ENCODE measurements at places on chromosomes 12 and 14.
A peak's percentile ranks its signal among the peaks of the same experiment; 100 is the strongest.

DNA sequence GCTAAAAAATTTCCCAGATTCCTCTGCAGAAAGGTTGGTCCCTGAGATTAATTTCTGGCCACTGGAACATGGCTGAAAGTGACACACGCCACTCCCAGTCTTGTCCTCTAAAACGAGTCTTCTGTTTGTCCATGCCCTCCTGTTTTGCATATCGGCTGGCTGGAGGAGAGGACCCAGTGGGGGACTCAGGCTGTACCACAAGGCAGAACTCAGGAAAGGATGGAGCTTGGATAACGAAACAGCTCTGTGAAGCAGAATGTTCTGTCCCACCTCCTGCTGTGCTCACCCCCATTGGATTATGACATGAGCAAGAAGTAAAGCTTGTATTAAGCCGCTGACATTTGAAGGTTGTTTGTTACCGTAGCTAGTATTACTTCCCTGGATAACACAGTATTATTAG, 856.2 kb downstream of the BCL11B start:
- DNase-seq, result no peak

DNA sequence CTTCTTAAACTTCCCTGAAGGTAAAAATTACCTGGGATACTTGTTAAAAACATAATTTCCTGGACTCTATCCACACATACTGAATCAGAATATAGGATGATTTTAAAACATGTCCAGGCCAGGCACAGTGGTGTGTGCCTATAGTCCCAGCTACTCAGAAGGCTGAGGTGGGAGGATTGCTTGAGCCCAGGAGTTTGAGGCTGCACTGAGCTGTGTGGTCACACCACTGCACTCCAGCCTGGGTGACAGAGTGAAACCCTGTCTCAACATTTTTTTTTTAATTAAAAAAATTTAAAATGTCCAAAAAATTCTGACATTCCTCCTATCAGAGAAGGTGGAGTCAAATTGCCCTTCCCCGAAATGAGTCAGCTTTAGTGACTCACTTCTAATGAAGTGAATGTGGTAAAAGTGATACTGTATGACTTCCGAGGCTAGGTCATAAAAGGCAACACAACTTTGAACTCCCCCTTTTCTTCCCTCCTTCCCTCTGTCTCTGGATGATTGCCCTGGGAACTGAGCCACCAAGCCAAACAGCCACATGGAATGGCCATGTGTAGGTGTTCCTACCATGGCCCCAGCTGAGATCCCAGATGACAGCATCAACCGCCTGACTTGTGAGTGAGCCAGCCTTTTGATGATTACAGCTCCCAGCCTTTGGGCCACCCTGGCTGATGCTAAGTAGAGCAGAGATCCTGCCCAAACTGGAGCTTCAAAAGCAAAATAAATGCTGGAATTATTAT, 36.3 kb downstream of the LIMA1 start:
- no peak for DNase-seq

DNA sequence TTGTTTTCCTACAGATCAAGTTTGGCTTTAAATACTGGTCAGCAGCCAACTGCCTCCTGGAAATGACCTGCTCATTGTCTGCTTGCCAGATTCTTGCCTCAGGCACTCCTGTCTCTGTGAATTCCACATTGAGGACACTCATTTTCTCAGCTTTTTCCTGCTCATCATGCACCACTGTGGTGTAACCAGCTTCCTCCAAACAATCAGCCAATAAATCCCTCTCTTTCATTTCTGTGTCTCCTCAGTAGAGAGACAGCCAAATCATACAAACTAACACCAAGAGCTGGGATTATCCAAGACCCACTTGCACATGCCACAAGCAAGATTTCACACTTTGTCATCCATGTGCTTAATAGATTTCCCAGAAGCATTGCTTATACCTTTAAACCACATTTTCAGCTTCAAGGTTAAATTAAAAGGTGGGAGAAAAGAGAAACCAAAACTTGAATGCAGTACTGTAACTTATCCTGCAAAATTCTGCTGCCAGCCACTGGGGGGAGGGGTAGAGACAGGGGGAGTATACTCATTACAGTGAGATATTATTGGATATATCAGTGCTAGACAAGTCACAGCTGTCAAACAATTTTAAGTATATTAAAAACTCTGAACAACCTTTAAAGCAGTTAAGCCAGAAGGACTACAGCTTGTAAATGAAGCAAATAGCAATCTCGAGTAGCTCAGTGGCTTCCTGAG, 105.0 kb downstream of the PPP2R5E start:
- DNase-seq, result peak; percentile 60

DNA sequence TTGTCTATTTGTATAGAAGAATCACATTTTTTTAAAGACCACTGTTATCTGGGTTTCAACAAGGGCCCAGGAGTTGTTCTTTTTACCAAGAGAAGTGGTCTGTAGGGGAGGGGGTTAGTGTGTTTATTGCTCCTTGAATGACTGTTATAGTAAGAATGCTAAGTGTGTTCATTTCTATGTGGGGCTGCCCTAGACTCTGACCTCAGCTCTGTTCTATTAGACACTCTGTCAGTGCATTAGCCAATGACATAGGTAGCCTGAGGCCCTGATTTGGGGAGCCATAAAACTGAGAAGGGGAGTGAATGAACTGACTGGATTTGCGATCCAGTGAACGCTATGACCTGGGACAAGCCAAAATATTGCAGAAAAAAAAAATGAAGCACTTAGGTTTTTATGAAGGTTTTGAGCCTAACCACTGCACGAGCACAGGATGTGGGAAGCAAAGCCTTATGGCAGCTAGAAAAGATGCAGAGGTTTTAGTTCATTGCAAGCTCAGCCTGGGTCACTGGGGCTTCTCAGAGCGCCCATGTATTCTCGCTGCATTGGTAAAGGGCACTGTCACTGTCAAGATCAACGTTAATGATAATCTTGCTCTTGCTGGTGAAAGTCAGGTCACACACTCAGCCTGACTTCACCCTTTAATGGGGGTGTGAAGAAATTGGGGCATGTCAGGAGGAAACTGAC, 63.8 kb downstream of the PRKCH start:
- DNase-seq, result no peak

GRCh38 chr14:33796356-33796755, 154.5 kb downstream of the EGLN3 start:
- DNase-seq, result no peak

- DNase-seq, result no peak
Observed at GRCh38 chr12:109359131-109359690, 11.5 kb downstream of the MYO1H start.

GRCh38 chr12:46386877-46387629, 14.5 kb upstream of the SLC38A2 start:
- DNase-seq, result no peak

DNA sequence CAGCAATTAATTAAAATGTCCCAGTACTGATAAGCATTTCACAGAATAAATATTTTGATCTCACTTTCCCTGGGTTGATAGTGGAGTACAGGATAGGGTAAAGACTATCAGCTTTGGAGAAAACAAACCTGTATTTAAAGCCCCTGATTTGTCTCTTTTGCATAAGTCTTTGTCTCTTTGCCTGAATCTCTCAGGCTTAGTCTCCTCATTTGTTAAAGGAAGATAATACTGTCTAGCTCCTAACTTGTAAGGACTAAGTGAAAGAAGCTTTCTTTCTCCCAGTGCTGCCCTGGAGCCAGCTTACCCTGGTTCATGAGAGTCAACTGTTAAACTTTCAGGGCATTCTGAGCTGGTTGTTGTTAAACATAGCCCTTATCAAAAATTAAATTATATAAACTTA, 5.5 kb upstream of the NR1H4 start:
- DNase-seq, result no peak

- DNase-seq, result no peak
Observed at GRCh38 chr14:72947366-72948160, 21.3 kb downstream of the DCAF4 start.

- DNase-seq, result no peak
Observed at GRCh38 chr14:102320033-102320660, 601 bp downstream of the ZNF839 start.

DNA sequence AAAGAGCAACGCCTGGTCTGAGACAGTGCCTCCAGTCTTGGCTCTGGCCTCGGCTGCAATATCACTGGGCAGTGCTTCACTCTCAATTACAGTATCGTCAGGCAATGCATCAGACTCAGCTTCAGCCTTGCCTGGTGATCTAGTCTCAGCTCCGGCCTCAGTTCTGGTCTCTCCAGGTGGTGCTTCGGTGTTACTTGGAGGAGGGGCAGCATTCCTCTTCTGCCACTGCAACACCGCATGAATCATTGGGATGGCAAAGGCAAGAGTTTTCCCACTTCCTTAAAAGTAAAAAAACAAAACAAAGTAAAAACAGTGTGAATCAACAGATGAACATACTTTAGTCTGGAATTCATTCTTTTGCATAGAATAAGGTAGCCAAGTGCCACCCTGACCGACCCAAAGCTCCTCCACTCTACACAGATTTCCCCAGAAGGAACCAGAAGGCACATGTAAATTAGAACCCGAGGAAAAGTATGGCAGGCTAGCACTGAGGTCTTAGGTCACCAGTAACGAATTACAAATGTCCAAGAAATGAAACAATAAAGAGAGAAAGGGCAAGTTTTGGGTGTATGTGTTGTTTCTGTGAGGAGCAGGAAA, 18.6 kb downstream of the DDX24 start:
- no peak for DNase-seq

DNA sequence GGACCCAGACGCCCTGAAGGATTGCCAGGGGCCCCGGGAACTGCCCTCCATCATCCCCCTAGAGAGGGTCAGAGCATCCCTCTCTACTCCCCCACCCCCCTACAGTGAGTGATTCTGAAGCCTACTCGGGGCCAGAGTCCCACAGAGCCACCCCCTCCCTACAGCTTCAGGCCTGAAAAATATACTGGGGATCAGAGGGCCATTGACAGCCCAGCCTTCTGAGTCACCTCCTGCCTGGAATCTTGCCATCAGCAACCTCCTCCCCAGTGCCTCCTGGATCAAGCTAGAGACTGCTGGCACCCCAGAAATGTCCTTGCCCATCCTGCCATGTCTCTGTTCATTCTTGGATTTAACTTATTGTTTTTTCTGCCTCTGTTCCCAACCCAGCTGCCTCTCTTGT, 21.7 kb upstream of the MIA2 start:
- DNase-seq, result no peak

DNA sequence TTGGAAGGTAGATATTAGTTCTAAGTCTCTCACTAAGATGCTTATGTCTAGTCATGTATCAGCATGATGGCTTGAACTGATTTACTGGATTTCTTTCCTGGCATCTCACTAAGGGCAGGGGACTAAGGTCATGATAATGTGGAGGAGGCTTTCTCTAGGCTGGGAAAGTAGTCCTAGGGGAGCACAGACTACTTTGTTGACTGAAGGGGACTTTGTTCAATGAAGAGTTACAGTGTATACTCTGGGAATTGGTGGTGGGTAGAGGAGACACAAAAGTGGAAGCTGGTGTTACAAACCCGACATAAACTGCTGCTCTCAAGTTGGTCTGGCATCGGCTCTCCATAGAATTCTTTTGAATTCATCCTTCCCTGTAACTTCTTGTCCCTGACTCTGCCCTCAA, 75.2 kb downstream of the SAMD4A start:
- no peak for DNase-seq

- no peak for DNase-seq
Observed at GRCh38 chr14:65032319-65032718, 45.6 kb downstream of the FNTB start.

GRCh38 chr14:50619569-50620141, 48.5 kb downstream of the SAV1 start:
- DNase-seq, result no peak

- DNase-seq, result no peak
Observed at GRCh38 chr12:108799401-108800243, 57.8 kb downstream of the SSH1 start.

DNA sequence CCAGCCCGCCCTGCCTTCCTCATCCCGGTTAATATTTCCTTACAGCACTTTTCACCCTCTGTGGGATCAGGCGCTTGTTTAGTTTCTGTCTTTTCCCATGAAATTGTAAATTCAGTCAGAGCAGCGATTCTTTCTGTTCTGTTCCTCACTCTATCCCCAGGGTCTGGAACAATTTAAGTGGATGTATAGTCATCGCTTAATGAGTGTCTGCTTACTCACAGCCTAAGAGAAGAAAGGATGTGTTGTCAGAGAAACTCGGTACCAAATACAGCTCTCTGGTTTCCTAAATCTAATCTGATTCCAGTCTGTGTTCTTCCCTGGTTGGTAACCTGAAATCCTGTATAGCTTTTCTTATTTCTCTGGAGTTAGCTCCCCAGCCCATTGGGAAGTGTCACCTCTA, 44.9 kb downstream of the FOS start:
- DNase-seq, result no peak

GRCh38 chr12:67274186-67274585, 5.0 kb downstream of the CAND1 start:
- DNase-seq, result no peak

GRCh38 chr12:58592475-58593207, 327.7 kb downstream of the LRIG3 start:
- no peak for DNase-seq

DNA sequence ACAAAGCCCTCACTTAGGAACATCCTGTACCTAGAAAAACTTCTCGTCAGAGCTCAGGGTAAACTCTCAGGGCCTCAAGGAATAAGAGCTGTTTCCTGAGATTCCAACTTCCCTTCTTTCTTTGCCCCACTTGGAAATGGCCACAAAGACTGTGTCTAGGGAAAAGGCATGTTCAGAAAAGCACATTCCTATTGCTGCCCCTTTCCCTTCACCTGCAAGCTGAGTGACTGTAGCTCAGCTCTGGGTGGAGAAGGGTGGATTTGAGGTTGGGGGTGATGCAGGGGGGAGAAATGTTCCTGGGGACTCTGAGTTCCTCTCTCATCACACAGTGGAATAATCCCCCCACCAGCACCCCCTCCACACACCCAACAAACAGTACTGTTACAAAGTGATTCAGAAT, 6.8 kb downstream of the ENDOU start:
- no peak for DNase-seq

DNA sequence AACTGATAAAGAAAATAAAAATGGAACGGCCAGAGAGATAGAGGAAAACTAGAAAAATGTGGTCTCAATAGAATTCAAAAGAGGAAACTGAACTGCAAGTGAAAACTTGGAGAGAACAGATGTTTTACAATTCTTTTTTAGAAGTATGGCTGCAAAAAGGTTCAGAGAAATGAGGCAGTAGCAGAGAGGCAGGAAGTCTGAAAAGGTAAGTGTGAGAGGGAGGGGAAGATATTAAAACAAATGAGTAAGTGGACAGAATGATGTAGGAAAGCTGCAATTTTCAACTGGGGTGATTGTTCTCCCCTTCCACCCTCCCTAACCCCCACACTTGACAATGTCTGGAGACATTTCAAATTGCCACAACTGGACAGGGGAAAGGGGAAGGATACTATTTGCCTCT, 12.9 kb downstream of the BTBD7 start:
- no peak for DNase-seq

Measured in DMS79 treated with DMSO at 0.1 percent for 48 hours (cell line).